Liver (tissue), 10 donors: ENCODE measurements at places on chromosomes 2 and 18. TPM values are rescaled to one million over a fixed set of nuclear protein-coding genes. Genes with fewer than 3 reads are reported as not detected.

The HS1BP3 gene
- total RNA-seq, result 14.1 TPM

The TMEM17 gene
- 1.9 TPM for total RNA-seq

The GCKR gene
- 173 TPM for total RNA-seq

The CNRIP1 gene
- 26.4 TPM for total RNA-seq

The TEKT4 gene
- total RNA-seq, result not detected

The ATG9A gene
- total RNA-seq, result 44.7 TPM
